IPS DF 19.7 (cell line): ENCODE measurements at places on chromosomes 1 and 21.

- DNase-seq, result no peak
These were observed 45.3 kb upstream of the CTBS start for GRCh38 chr1:84619383-84620102.

GRCh38 chr21:44954281-44954771 is 14.5 kb downstream of the SLX9 start:
- DNase-seq, result no peak

- DNase-seq, result no peak
These were observed 17.1 kb upstream of the FUCA1 start for GRCh38 chr1:23885222-23885621.

DNA sequence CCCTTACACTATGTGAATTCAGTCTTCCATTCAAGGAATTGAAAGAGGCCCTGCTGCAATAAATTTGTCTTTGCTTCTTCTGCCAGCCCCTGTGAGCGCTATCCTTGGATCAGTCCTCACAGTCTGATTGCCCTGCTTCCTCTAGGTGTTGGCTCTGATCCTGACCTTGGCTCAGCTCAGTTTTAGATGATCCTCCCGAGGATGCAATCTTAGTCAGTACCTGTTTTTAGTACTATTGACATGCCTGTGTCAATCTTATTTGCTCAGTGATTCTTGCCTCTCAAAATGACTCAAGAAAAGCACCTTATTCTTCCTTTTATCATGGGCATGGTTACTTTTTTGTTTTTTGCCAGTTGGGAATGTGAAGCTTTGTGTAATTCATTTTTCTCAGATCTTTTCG is 101.4 kb upstream of the KCNK1 start:
- DNase-seq, result no peak
